ENCODE measurements at places on chromosomes 7 and 10.

DNA sequence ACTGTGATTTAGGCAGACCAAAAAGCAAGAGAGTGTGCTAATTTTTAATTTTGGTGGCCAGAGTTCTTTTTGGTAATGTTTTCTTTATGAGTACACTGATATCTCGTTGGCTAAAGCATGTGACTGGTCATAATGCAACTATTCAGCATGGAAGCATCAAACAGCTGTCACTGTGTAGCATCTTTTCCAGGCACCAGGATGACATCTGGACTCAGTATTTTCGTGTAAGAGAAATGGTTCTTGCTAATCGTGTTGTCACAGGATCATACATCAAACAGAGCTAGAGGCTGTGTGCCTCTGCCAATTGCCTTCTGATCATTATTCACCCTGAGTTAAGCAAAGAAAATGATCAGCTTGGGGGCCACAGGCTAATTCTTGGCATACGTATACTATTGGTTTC is 118.9 kb downstream of the SND1 start:
- peak; percentile 35 for DNase-seq

DNA sequence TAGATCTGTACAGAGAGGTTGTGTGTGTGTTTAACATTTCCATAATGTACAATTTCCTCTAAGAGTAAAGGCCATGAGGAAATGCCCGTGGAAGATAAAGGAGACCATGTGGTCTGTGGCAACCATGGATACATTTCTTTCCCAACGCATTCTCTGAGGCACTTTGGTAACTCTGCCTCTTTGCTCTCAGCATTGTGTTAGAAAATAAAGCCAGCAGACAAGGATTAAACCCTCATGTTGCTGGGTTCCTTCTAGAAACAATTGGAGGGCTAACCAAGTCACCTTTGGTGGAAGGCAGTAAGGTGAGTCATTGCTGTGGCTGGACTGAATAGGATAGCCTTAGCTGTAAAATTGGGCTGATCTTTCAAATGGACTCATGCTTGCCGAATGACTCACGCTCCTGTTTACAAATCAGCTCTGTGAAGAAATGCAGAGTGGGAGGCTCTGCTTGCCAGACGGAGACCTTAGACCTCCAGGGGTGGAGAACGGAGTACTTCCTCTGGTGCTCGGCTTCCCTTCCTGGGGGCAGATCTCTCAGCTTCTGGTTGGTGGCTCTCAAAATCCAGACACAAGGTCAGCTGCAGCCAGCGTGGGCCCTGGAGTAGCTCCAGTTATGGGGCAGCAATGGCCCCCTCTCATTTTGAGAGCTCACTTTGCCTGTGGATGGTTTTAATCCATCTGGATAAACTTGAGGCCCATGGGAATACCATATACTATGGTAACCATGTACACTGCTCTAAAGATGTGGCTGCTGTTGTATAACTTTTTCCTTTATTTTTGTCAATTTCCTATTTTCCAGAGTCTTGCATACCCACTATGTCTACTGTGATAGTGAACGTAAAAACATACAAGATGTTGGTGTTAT is 137.3 kb downstream of the TCF7L2 start:
- peak; percentile 100 for DNase-seq

DNA sequence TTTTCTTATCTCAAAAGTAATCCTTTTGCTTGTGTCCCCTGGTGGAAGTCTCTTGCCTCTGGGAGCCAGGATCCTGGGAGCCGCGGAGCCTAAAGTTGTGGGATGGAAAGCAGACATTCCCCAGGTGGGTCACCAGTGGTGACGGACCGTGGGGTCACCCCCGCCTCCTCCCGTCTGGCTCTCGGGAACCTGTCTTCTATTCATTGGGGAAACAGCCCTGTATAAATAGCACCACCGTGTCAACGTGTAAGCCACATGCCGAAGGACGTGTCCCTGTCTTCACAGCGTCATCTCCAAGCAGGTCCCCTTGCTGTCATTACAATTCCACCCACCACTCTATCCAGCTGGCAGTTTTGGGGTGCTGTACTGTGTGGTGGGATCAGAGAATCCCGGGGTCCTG is 87.5 kb downstream of the ELFN1 start:
- no peak for DNase-seq

GRCh38 chr10:12476656-12477055 is 127.3 kb downstream of the CAMK1D start:
- DNase-seq = no peak

DNA sequence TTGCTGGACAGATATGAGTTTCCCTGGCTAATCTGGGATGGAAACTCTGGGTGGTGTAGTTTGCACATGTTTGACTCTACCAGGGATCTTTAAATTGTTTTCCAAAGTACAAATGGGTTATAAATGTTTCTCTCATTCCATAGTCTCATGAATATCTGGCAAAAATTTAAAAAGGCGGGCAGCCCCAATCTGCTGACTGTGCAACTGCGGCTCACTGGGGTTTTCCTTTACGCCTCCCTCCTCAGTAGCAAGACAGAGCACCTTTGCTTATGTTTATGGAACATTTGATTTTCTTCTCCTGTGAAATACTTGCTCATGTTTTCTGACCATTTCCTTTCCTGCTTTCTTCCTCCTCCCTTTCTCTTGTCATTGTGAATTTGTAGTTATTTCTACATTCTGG is 105.0 kb downstream of the ADAM12 start:
- no peak for DNase-seq

DNA sequence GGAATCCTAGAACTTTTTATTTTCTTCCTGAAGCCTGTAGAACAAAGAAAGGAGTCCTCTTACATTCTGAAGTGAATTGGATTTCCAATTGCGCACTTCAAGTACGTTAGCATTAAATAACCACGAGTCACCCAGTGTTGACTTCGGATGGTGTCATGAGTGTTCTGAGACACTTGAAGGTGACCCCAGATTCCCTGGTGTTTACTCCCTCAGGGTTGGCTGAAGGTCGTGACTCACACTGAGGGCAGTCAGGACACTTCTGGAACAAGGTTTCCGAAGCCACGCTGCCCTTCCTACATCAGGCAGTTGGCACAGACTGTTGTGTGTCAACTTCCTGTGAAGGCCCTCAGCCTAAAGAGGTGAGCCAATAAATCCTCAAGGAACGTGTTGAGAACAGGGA is 186.6 kb upstream of the CELF2 start:
- DNase-seq = peak; percentile 96

DNA sequence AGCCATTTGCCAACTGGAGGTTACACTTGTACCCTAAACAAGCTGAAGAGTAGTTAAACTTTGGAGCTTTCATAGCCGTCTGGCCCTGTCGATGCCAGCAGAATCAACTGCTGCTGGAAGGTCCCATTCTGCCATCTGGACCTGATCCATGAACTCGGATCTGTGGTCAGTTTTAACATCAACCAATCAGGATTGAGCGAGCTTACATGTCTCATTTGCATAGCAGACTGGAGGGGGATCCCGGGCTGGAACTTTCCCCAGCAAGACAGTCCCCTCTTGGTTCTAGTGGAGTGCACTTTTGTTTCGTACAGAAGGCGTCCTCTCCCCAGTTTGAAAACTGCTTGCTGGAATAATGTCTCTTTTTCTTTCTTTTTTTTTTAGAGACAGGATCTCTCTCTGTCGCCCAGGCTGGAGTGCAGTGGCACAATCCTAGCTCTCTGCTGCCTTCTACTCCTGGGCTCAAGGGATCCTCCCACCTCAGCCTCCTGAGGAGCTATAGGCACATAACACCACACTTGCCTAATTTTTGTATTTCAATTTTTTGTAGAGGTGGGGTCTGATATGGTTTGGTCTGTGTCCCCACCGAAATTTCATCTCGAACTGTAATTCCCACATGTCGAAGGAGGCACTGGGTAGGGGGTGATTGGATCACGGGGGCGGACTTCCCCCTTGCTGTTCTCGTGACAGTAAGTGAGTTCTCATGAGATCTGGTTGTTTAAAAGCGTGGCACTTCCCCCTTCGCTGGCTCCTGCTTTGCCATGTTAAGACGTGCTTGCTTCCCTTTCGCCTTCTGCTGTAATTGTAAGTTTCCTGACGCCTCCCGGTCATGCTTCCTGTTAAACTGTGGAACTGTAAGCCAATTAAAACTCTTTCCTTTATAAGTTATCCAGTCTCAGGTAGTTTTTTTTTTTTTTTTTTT is 42.8 kb upstream of the SEPHS1 start:
- DNase-seq = peak; percentile 26
